ENCODE measurements at places on chromosomes 7 and 10. TPM values are rescaled to one million over a fixed set of nuclear protein-coding genes. Genes with fewer than 3 reads are reported as not detected.
A peak's percentile ranks its signal among the peaks of the same experiment; 100 is the strongest.

Gene NUTM2E
- 0.18 TPM for total RNA-seq

GRCh38 chr10:113261161-113261560, 291.7 kb upstream of the HABP2 start:
- H3K36me3 ChIP-seq: no peaks in the 10 kb centered on the region
- DNase-seq: no peak
- no peaks in the 10 kb centered on the region for H3K4me1 ChIP-seq

Gene TMEM184A
- total RNA-seq: not detected

- no peaks in the 10 kb centered on the region for H3K27me3 ChIP-seq
- DNase-seq: no peak
- no peaks in the 10 kb centered on the region for H3K4me1 ChIP-seq
- H3K36me3 ChIP-seq: no peaks in the 10 kb centered on the region
These were observed 576.0 kb upstream of the C7orf33 start for GRCh38 chr7:148014541-148014940.

Gene SLC26A5
- total RNA-seq: not detected

Gene BCAP29
- total RNA-seq: 52.5 TPM

GRCh38 chr10:71217266-71218045, 5.1 kb downstream of the UNC5B start:
- H3K4me1 ChIP-seq: peaks cover 2% of the 10 kb centered on the region
- H3K27me3 ChIP-seq: peaks cover 54% of the 10 kb centered on the region
- DNase-seq: no peak
- H3K4me3 ChIP-seq: peak overlapping the region; percentile 27

Gene C10orf67
- not detected for total RNA-seq

GRCh38 chr7:953547-954327, 743 bp downstream of the ADAP1 start:
- no peak overlapping the region for H3K27ac ChIP-seq
- peak overlapping the region; percentile 54 for H3K4me3 ChIP-seq
- DNase-seq: no peak
- H3K4me1 ChIP-seq: peaks cover 13% of the 10 kb centered on the region
- no peaks in the 10 kb centered on the region for H3K36me3 ChIP-seq

DNA sequence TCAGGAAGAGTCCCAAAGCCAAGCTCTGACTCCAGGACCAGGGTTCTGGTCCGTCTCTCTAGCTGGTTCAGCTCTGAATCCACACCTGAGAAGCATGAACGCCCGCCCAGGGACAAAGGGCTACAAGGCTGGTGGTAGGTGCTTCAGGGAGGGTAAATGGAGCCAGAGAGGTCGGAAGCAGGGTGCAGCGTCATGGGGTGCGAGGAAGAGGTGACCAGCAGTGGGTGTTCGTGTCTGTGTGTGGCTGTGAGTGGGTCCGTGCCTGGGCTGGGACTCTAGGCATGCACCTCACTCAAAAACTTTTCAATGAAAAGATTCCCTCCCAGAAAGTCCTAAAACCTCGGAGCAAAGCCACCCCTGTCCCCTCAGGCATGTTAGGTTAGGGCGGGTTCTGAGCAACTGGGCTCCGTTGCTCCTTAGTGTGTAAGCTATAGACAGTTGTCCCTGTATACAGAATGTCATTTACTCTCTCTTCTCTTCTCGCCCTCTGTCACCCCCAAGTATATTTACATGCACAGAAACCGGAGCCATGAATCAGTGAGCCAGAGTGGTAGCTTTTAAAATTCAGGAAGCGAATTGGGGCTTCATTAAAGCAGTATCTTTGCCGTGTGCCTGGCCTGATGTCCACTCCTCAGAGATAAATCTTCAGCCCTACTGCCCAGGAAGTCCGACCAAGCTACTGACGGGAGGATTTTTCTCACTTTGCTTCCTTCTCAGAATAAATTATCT, 12.3 kb upstream of the GATA3 start:
- peaks cover 64% of the 10 kb centered on the region for H3K4me1 ChIP-seq
- no peak for DNase-seq
- no peak overlapping the region for H3K27ac ChIP-seq

DNA sequence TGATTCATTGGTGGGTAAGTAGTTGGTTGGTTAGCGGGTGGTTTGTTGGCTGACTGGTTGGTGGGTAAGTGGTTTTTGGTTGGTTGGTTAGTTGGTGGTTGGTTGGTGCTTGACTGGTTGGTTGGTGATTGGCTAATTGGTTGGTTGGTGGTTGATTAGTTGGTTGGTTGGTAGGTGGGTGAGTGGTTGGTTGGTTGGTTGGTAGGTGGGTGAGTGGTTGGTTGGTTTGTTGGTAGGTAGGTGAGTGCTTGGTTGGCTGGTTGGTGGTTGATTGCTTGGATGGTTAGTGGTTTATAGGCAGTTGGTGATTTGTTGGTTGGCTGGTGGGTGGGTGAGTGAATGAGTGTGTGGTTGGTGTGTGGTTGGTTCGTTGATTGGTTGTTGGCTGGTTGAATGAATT, 44.2 kb downstream of the CALML3 start:
- peaks cover 4% of the 10 kb centered on the region for H3K36me3 ChIP-seq
- peaks cover 33% of the 10 kb centered on the region for H3K4me1 ChIP-seq
- peaks cover 3% of the 10 kb centered on the region for H3K27me3 ChIP-seq
- no peak overlapping the region for H3K27ac ChIP-seq
- DNase-seq: no peak

GRCh38 chr10:51892965-51893658, 193.7 kb upstream of the CSTF2T start:
- no peak overlapping the region for H3K4me3 ChIP-seq
- H3K4me1 ChIP-seq: no peaks in the 10 kb centered on the region
- H3K27me3 ChIP-seq: no peaks in the 10 kb centered on the region
- H3K36me3 ChIP-seq: no peaks in the 10 kb centered on the region
- no peak for DNase-seq

Gene PTPRZ1
- total RNA-seq: not detected

DNA sequence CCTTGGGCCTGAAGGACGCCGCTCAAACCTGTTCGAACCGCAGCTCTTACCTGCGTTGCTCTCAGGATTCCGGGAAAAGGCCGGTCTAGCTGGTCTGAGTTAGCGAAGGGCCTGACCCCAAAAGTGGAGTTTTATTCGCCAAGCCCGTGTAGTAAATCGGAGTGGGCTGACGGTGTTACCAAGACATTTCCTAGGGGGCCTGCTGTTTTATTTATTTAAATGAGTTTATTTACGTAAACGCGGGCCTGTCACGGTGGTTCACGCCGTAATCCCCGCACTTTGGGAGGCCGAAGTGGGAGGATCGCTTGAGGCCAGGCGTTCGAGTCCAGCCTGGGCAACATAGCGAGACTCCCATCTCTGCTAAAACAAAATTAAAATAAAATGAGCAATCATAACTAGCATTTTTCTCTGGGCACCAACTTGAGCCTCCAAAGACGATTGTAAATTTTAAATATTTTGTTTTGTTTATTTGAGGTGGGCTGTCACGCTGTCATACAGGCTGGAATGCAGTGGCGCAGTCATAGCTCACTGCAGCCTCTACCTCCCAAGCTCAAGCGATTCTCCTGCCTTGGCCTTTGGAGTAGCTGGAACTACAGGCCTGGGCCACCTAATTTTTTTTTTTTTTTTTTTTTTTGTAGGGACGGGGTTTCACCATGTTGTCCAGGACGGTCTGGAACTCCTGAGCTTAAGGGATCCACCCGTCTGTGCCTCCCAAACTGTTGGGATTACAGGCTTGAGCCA, 903 bp downstream of the ZNF655 start:
- H3K27me3 ChIP-seq: no peaks in the 10 kb centered on the region
- H3K36me3 ChIP-seq: peaks cover 73% of the 10 kb centered on the region

Gene IDI2
- not detected for total RNA-seq

DNA sequence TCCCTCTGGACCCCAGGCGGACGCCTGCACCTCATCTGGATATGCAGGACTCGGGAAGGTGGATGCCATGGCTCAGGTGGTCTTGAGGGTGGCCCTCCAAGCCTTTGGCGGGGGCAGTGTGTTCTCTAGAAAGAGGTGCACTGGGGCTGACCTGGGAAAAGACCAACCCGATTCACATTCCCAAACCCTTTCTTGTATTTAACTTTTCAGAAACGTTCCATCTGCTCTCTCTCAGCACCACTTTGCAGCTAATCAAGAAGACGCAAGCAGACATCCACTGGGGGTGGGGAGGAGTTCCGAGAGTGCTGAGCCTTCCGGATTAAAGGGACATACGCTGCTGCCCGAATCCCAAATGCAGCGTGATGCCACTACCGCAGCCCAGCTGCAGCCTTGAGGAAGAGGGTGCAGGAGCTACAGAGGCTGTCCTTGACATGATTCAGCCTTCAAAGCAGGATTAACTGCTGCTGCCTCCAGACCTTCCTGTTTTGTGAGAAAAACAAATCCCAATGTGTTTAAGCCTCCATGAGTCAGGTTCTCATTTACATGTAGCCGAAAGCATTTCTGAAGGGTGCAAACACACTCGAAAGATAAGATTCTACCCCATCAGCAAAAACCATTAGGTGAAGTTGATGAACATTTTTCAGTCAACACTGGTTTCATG, 39.9 kb downstream of the RBM17 start:
- no peak overlapping the region for H3K27ac ChIP-seq
- H3K36me3 ChIP-seq: no peaks in the 10 kb centered on the region
- DNase-seq: no peak
- no peaks in the 10 kb centered on the region for H3K27me3 ChIP-seq
- H3K4me3 ChIP-seq: no peak overlapping the region

GRCh38 chr7:106001196-106001595, 38.1 kb downstream of the CDHR3 start:
- DNase-seq: no peak
- peaks cover 18% of the 10 kb centered on the region for H3K27me3 ChIP-seq
- no peak overlapping the region for H3K27ac ChIP-seq
- H3K4me3 ChIP-seq: no peak overlapping the region
- no peaks in the 10 kb centered on the region for H3K4me1 ChIP-seq

Gene SAMD9L
- total RNA-seq: 181 TPM

DNA sequence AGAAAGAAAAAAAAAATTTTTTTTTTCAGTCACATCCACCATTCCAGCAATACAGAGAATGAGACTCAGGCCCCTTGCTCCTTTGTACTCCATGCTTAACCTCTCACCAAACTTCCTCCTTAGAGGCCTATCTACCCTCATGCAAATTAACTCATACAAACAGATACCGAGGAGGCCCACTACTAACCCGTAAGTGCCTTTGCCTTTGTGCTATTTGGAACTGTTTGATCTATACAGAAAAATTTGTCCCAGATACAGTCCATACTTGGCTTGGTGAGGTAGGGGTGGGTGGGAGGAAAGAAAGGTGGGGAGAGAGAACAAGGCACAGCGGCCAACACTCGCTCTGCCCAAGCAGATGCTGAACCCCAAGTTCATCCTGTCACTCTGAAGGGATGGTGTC, 87.8 kb upstream of the DUSP5 start:
- peaks cover 4% of the 10 kb centered on the region for H3K27me3 ChIP-seq
- H3K36me3 ChIP-seq: no peaks in the 10 kb centered on the region
- no peak for DNase-seq
- H3K4me3 ChIP-seq: no peak overlapping the region

- H3K4me1 ChIP-seq: no peaks in the 10 kb centered on the region
- no peak overlapping the region for H3K27ac ChIP-seq
- no peaks in the 10 kb centered on the region for H3K36me3 ChIP-seq
- no peak overlapping the region for H3K4me3 ChIP-seq
- no peaks in the 10 kb centered on the region for H3K27me3 ChIP-seq
- DNase-seq: no peak
These were observed 15.6 kb downstream of the ELN start for GRCh38 chr7:74043523-74043951.

Gene OR2A12
- not detected for total RNA-seq

- no peaks in the 10 kb centered on the region for H3K27me3 ChIP-seq
- H3K4me3 ChIP-seq: no peak overlapping the region
- no peak overlapping the region for H3K27ac ChIP-seq
- no peaks in the 10 kb centered on the region for H3K4me1 ChIP-seq
These were observed 332.1 kb downstream of the WDR11 start for GRCh38 chr10:121183236-121183635.

GRCh38 chr7:6268907-6269306, 3.5 kb downstream of the CYTH3 start:
- H3K27me3 ChIP-seq: peaks cover 61% of the 10 kb centered on the region
- no peak overlapping the region for H3K4me3 ChIP-seq
- DNase-seq: no peak
- peaks cover 17% of the 10 kb centered on the region for H3K4me1 ChIP-seq
- no peak overlapping the region for H3K27ac ChIP-seq
- H3K36me3 ChIP-seq: no peaks in the 10 kb centered on the region

DNA sequence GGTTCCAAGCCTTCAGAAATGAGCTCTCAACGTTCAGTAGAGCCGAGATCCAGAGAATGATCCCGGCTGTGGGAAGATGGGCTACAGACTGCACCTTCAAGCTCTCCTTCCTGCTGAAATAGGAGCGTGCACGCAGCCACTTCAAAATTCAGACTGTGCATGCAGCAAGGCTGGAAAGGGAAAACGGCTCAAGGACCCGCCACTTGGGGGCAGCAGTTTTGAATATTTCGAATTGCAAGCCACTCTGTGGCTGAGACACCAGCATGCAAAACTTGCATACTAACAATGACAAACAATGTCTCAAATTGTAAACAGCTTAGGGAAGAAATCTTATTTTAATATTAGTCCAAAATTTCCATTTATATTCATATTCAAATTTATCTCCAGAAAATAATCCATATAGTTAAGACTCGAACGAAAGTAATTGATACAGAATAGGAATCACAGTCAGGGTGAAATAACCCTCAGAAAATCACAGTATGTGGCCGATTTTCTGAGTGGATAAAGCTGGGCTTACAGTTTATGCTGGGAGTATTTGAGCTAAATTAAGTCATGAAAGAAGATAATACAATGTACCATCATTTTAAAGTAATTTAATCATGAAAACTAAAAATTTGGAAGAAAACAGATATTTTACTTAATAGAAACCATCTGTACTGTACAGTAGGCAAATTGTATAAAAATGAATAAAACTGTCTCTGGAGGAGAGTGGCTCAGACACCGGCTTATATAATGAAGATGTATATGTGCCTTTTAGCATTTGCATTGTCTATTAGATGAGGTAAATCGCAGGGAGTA, 137.9 kb upstream of the MKI67 start:
- no peaks in the 10 kb centered on the region for H3K36me3 ChIP-seq
- H3K4me1 ChIP-seq: no peaks in the 10 kb centered on the region
- peak; percentile 58 for DNase-seq
- H3K27ac ChIP-seq: no peak overlapping the region

Gene ASAH2
- 2.1 TPM for total RNA-seq

GRCh38 chr10:103968441-103969391, 1.8 kb downstream of the SLK start:
- H3K27ac ChIP-seq: peak overlapping the region; percentile 47
- H3K4me1 ChIP-seq: peaks cover 46% of the 10 kb centered on the region
- no peaks in the 10 kb centered on the region for H3K27me3 ChIP-seq
- H3K36me3 ChIP-seq: peaks cover 20% of the 10 kb centered on the region

DNA sequence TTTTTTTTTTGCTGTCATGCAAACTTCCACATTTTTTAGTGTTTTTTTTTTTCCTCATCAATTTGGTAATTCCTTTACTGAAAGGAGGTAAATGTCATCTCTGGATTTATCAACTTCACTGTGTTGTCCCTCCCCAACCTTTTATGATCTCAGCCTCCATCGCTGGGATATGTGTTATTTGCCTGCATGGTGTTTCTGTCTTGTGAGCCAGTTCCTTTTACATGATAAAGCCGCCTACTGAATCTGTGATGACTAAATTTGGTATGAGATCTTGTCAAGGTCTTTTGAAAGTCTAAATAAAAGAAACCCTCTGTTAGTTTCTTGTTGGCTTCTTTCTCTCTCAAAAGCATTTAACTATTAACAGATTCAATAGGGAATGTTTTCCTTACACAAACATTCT, 39.3 kb downstream of the TAS2R41 start:
- H3K4me1 ChIP-seq: no peaks in the 10 kb centered on the region
- H3K27me3 ChIP-seq: no peaks in the 10 kb centered on the region
- H3K4me3 ChIP-seq: no peak overlapping the region
- no peaks in the 10 kb centered on the region for H3K36me3 ChIP-seq

All from activated CD4-positive, alpha-beta memory T cell treated with anti-CD3 and anti-CD28 coated beads, Interleukin-2, amount 10 ng/mL, durations not matched to agents 7 days and 5 days (primary cell).